ENCODE measurements at places on chromosomes 2 and 18.
A peak's percentile ranks its signal among the peaks of the same experiment; 100 is the strongest.

DNA sequence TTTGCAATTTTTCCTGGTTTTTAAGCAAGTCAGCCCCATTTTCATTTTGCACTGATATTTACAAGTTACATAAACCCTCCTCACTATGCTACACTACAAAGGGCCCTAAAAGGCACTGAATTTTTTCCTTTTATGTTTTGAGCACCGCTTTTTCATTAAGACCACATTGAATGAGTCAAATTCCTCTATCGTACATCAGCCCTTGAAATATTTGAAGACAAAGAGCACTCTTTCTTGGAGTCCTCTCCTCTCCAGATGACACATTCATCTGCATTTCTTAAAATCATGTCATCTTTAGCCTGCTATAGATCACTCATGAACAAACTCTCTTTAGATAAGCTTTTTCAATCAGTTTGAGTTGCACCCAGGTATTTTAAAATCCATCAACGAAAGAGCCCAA lies 306.6 kb upstream of the SOX11 start:
- DNase-seq: no peak

- DNase-seq: no peak
Measured at GRCh38 chr2:163182764-163183354, 344.3 kb upstream of the KCNH7 start.

DNA sequence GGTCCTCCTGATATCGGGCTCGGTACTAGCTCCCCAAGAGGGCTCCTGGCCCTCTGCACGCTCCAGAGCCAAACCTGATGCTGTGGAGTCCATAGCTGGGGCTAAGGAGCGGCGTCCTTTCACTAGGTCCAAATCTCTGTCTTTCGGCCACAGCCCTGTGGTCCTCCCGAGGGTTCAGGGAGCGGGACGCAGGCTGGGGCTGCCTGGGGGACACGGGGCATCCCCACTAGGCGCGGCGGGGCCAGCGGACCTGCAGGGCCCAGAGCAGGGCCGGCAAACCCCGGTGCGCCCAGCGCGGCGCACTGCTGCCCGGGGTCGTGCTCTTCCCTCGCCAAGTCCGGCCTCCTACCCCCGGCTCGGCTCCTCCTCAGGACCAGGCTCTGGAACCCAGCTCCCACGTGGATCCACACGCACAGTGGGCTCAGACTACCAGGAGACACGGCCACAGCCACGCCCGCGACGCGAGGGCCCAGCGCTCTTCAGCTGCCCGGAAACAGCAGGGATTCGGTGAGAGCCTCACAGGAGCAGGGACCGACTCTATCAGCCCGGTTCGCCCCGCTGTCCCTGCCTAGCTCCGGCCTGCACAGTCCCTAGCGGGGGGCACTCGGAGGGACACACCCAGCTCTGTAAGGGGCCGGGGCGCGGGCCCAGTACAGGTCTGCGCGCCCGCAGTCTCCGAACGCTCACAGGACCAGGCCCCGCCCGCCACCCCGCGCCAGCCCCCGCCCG lies 593 bp downstream of the ZNF514 start:
- DNase-seq: peak; percentile 23

DNA sequence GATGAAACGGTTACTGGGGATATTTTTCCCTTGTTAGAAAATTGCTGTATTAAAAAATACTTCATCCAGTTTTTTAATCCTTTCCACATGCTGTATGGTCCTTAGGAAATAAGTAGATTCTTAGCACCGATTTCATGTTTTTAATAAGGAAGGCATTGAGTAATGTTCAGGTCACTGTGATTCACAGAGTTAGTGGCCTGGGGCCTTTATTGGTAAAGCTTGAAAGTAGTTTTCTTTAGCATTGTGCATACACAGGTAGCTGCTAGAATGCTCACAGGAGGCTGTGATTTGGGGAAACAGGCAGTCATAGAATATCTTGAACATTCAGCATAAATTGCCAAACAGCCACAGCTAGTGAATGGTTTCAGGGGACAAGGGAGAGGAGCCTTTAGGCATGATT lies 79.8 kb downstream of the XRCC5 start:
- no peak for DNase-seq

- no peak for DNase-seq
Measured at GRCh38 chr2:118265873-118266455, 177.7 kb downstream of the INSIG2 start.
